ENCODE measurements at places on chromosomes 7 and 10. TPM values are rescaled to one million over a fixed set of nuclear protein-coding genes. Genes with fewer than 3 reads are reported as not detected.

GRCh38 chr7:141263508-141263907 is 189.6 kb downstream of the TMEM178B start:
- no peak for DNase-seq

ACTR3C gene
- 6.2 TPM for total RNA-seq

PDSS1 gene
- total RNA-seq, result 30.5 TPM

DNA sequence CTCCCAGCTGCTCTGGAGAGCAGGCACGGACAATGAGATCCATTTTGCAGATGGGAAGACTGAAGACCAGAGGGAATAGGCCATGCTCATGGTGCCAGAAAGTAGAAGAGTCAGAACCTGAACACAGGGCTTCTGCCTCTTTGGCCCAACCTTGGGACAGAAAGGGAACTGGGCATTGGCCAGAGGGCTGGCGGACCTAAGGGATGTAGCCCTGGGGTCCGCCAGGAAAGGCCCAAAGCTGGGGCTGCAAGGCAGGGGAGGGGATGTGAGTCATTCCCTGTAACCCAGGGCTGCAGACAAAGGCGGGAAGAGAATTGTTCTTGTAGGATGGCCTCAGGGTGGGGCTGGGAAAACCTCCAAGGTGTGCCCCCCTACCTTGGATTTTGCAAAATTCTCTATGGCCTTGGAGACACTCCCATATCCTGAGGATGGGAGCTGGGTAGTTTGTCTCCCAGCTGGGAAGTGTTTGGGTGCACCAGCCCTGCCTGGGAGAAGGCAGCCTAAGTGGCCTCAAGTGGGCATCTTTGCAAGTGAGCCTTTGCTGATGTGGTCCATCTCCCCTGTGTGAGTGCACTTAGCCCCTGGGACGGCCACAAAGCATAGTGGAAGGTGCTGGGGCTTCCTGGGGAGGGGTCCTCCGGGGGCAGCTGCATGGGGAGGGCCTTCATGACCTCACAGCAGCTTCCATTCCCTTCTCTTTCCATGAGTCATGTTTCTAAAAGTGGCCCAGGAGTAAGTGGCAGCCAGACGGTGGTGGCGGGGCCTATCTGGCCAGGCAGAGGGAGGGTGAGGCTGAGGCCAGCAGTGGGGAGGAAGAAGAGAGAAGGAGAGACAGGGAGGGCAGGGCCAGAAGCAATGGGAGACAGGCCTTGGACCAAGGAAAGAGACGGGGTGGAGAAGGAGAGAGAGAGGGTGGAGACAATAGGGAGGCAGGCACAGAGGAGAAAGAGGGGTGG is 9.2 kb downstream of the AQP1 start:
- no peak for DNase-seq

- no peak for DNase-seq
Measured at GRCh38 chr7:137625197-137625596, 221.6 kb downstream of the DGKI start.

GRCh38 chr10:71667387-71667752 is 52.2 kb downstream of the C10orf105 start:
- peak; percentile 65 for DNase-seq

- no peak for DNase-seq
Measured at GRCh38 chr7:107694386-107694785, 33.8 kb downstream of the SLC26A4 start.

RSBN1L gene
- total RNA-seq, result 28.9 TPM

DNA sequence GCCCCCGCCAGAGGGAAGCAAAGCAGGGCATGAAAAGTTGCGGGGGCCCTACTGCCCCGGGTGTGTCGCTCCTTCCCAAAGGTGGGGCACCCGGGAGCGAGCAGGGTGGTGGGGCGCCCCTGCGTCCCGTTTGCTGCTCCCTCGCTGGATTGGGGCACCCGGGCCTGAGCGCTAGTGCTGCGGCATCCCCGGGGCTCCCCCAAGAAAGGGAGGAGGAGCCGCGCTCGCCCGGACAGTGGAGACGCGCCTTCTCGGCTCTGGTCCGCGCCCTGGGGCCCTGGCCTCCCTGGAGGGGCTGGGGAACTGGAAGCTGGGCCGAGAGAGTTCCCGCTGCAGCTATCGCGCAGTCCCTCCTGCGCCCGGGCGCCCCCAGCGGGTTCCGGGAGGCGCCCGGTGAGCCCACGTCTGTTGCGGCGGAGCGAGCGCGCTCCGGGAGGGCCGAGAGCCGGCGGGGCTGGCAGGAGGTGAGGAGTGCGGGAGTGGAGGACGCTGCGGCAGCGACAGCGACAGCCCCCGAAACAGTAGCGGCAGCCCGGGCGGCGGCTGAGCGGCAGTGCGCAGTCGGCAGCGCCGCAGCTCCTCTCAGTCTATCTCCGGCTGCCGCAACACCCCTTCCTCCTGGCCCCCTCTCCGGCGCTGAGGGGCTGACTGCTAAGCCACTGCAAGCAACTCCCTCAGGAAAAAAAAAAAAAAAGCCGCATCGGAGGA is 504 bp upstream of the BMPER start:
- DNase-seq, result no peak

ANKRD30A gene
- not detected for total RNA-seq

SPDYE9 gene
- not detected for total RNA-seq

DNA sequence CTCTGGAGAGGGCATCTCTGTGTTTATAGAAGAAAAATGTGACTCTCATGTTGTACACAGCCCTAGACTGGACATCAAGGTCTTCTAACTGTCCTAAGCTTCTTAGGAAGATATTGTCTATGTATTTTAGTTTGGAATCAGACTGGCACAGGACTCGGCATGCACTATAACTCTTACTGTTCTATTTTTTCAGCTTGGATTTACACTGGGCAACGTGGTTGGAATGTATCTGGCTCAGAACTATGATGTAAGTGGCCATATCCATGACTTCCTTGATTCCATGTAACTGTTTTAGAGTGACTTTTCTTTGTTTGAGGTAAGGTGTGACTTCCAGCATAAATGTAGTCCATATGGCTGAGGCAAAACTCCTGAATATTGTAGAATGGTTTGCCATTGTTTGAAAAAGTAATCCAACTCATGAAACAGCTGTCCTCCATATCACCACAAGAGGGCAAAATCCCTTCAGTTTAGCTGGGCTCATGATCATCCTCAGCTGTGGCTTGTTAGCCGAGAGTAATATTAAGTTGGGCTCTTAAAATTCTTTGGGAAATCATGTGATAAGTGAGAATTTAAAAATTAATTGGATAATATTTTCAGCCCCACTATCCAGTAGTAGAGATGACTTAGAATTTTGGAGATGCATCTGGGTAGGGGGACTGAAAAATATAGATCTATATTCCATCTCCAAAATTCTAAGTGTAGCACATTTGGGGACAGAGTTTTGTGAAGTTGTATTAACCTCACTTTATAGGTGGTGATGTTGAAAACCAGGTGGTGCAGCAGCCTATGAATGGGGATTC is 10.4 kb downstream of the STMP1 start:
- no peak for DNase-seq

GRCh38 chr7:133234961-133235875 is 17.7 kb upstream of the EXOC4 start:
- DNase-seq, result no peak

SPDYE5 gene
- 0.05 TPM for total RNA-seq

Measured in thymus (tissue), 14 donors.